ENCODE measurements at places on chromosomes 2 and 18. TPM values are rescaled to one million over a fixed set of nuclear protein-coding genes. Genes with fewer than 3 reads are reported as not detected.

- DNase-seq, result no peak
- H3K27ac ChIP-seq, result no peak overlapping the region
- H3K27me3 ChIP-seq, result no peaks in the 10 kb centered on the region
- H3K4me3 ChIP-seq, result peak overlapping the region; percentile 83
- peaks cover 47% of the 10 kb centered on the region for H3K4me1 ChIP-seq
Measured at GRCh38 chr2:196166876-196167275, 4.5 kb downstream of the STK17B start.

DNA sequence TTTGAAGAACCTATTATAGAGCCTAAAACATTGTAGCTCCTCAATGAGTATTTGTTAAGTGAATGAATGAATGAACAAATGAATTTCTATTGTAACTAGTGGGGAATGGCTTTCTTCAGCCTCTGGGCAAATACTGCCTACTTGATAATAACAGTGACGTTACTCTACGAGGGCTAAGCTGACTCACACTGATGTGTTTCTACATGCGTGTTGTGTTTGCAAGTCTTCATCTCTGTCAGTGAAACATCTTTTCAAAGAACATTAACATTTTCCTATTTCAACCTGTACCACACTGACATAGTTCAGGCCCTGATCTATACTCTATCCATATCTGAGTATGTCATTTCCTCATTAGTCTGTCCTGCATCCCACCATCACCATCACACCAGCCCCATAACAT is 319.9 kb upstream of the ACVR2A start:
- no peak overlapping the region for H3K27ac ChIP-seq
- H3K4me1 ChIP-seq, result no peaks in the 10 kb centered on the region
- no peaks in the 10 kb centered on the region for H3K36me3 ChIP-seq
- no peak overlapping the region for H3K4me3 ChIP-seq
- DNase-seq, result no peak

GRCh38 chr2:101946372-101947039 is 45.3 kb upstream of the IL1R2 start:
- H3K36me3 ChIP-seq, result no peaks in the 10 kb centered on the region
- H3K4me3 ChIP-seq, result no peak overlapping the region
- peaks cover 12% of the 10 kb centered on the region for H3K4me1 ChIP-seq
- H3K27ac ChIP-seq, result no peak overlapping the region

DNA sequence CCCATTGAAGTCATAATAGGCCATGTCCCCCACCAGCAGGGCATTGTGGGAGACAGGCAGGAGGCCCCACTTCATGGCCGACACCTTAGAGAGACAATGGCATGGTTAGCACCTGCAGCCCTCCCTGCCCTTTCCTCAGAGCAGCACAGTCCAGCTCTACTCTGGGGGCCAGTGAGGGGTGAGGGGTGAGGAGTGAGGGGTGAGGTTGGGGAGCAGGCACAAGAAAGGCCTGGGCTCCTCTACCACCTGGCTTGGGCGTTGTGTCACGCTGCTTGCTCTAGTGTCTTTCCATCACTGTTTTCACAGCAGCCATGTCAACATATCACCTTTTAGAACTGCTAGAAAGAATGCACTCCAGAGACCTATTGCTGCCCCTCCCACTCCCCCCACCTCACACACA is 77.2 kb downstream of the ADD2 start:
- H3K36me3 ChIP-seq, result no peaks in the 10 kb centered on the region
- no peak overlapping the region for H3K4me3 ChIP-seq
- DNase-seq, result no peak
- H3K4me1 ChIP-seq, result peaks cover 8% of the 10 kb centered on the region
- no peaks in the 10 kb centered on the region for H3K27me3 ChIP-seq

- H3K4me1 ChIP-seq, result no peaks in the 10 kb centered on the region
- H3K27ac ChIP-seq, result no peak overlapping the region
- H3K4me3 ChIP-seq, result no peak overlapping the region
- no peaks in the 10 kb centered on the region for H3K36me3 ChIP-seq
- DNase-seq, result no peak
Measured at GRCh38 chr2:237441605-237442274, 27.8 kb upstream of the COL6A3 start.

CNRIP1 gene
- polyA plus RNA-seq, result 0.09 TPM

DNA sequence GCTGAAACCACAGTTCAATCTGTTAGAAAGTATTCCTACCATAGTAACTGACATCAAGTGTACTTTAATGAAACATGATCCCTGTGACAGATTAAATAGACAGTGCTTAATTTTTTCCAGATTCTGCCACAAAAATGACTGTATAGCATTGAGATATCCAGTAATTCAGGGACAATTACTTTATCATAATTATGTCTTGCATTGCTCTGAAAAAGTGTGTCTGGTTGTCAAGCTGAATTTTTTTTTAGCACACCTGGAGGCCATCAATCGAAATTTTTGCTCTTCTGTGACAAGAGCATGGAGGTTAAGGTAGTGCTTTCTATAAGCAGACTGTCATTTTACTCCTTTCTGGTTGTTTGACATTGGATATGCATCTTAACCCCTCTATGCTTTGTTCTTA is 1083.8 kb upstream of the NRXN1 start:
- no peaks in the 10 kb centered on the region for H3K4me1 ChIP-seq
- H3K4me3 ChIP-seq, result no peak overlapping the region
- no peaks in the 10 kb centered on the region for H3K36me3 ChIP-seq
- no peak overlapping the region for H3K27ac ChIP-seq
- no peak for DNase-seq

DNA sequence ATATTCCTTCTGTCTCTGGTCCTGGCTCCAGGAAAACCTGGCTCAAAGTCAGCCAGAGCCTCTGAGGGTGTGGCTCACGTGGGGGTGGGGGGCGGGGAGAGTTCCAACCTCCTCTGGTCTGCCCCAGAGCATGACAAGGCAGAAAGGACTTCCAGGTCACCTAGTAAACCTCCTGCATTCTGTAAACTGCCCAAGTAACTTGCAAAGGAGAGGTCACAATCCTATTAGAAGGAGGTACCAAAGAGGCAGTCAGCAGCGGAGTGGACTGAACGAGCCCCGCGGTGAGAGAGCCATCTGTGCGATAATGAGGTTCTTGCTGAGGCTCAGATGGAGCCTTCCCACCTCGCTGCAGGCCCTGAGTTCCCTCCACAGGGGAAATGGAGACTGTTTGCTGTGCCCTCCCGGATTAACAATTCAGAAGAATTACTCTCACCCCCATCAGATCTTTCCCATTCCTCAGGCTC is 58.9 kb upstream of the GATA6 start:
- no peaks in the 10 kb centered on the region for H3K36me3 ChIP-seq
- no peaks in the 10 kb centered on the region for H3K27me3 ChIP-seq
- H3K4me1 ChIP-seq, result no peaks in the 10 kb centered on the region
- H3K27ac ChIP-seq, result no peak overlapping the region

EVX2 gene
- not detected for polyA plus RNA-seq

KIF1A gene
- not detected for polyA plus RNA-seq

POU3F3 gene
- polyA plus RNA-seq, result not detected

DNA sequence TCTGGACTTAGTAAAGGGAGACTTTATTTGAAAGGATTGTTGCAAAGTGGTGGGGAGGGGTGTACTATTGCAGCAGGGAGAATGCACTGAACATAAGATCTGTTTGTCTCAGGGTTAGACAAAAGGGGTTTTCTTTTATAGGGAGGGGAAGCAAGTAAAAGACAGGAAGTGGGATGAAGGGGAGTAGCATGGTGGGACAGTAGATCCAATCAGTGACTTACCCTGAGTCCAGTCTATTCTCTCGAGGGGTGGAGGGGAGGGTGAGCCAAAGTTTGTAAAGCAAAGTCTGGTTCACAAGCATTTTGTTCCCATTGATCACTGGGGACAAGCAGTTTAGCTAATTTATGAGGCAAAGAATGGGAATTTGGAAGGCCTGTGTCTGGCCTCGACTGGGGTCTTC is 35.0 kb upstream of the CYP27C1 start:
- no peaks in the 10 kb centered on the region for H3K4me1 ChIP-seq
- no peak overlapping the region for H3K27ac ChIP-seq
- no peak for DNase-seq
- no peaks in the 10 kb centered on the region for H3K27me3 ChIP-seq

DNA sequence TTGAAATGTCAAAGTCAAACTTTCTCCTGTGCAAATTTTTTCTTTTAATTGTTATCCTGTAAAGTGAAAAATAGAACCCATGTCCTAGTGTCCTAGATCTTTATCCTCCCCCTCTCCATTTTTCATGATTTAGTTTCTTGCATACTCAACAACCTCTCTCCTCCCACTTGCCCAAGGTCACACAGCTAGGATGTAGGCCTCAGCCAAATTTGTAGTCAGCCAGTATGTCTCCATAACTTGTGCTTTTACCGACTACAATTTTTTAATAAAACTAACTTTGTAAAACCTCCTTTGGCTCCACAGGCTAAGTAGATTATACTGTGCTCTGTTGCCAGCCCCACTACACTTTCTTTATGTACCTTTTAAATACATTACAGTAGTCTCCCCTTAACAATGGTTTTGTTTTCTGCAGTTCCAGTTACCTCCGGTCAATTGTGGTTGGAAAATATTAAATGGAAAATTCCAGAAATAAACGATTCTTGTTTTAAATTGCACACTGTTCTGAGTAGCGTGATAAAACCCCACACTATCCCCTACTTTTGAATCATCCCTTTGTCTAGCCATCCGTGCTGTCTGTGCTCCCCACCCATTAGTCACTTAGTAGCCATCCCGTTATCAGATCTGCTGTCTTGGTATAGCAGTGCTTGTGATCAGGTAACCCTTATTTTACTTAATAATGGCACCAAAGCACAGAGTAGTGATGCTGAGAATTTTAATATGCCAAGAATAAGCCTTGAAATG is 22.8 kb downstream of the GULP1 start:
- no peaks in the 10 kb centered on the region for H3K4me1 ChIP-seq
- H3K27ac ChIP-seq, result no peak overlapping the region
- no peak overlapping the region for H3K4me3 ChIP-seq

DYSF gene
- polyA plus RNA-seq, result 31.2 TPM

DNA sequence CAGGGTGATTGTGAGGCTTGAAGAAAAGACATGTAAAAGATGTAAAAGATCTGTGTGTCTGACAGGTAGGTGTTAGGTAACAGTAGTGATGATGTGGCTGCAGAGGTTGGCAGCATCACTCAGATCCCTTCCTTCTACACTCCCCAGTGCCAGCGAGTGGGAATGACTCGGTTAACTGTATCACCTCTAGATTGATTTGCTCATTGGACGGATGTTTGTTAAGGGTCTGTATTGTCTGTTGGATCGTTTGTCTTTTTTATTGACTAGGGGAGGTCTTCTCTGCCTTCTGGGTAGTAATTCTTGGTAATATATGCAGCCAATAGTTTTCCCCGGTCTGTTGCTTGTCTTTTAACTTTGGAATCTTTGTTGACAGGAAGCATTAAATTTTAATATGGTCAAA is 44.8 kb upstream of the CNGA3 start:
- peaks cover 10% of the 10 kb centered on the region for H3K27me3 ChIP-seq
- H3K36me3 ChIP-seq, result no peaks in the 10 kb centered on the region
- H3K4me1 ChIP-seq, result no peaks in the 10 kb centered on the region
- H3K4me3 ChIP-seq, result no peak overlapping the region

DNA sequence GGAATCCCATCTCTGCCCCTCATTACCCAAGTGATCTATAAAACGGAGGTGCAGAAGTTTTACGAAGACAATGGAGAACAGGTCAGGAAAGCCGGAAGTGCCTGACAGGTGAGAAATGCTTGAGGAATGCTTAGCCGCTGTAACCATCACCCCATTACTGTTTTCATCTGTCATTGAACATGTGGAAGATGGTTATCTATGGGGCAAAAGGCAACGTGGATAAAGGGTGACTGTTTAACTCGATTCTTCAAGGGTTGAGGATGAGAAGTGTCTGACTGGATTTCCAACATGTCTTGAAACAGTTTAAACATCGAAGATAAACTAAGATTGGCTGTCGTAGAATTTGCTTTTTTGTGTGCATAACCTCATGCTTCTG is 17.3 kb downstream of the HK2 start:
- peaks cover 22% of the 10 kb centered on the region for H3K36me3 ChIP-seq
- no peaks in the 10 kb centered on the region for H3K27me3 ChIP-seq
- H3K27ac ChIP-seq, result peak overlapping the region; percentile 96

DNA sequence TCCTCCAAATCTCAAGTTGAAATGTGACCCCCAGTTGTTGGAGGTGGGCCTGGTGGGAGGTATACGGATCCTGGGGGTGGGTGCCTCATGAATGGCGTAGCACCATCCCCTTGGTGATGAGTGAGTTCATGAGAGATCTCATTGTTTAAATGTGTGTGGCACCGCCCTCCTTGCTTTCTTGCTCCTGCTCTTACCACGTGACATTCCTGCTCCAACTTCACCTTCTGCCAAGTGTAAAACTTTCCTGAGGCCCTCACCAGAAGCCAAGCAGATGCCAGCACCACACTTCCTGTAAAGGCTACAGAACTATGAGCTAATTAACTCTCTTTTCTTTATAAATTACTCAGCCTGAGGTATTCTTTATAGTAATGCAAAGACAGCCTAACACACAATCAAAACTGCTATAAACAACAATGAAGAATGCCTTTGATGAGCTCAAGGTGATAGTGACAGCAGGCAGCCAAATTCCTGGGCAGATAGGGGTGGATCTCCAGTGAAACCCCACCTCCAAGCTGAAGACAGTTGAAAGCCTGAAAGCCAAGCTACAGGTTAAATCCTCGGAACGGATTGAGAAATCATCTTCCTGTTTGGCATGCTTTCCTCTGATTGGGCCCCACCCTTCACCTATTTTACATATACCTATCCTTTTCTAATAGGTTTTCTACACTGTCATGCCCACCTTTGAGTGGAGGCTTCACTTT is 26.9 kb downstream of the MCEE start:
- H3K4me3 ChIP-seq, result no peak overlapping the region
- peaks cover 7% of the 10 kb centered on the region for H3K4me1 ChIP-seq
- no peak overlapping the region for H3K27ac ChIP-seq
- H3K27me3 ChIP-seq, result no peaks in the 10 kb centered on the region
- no peak for DNase-seq

DNA sequence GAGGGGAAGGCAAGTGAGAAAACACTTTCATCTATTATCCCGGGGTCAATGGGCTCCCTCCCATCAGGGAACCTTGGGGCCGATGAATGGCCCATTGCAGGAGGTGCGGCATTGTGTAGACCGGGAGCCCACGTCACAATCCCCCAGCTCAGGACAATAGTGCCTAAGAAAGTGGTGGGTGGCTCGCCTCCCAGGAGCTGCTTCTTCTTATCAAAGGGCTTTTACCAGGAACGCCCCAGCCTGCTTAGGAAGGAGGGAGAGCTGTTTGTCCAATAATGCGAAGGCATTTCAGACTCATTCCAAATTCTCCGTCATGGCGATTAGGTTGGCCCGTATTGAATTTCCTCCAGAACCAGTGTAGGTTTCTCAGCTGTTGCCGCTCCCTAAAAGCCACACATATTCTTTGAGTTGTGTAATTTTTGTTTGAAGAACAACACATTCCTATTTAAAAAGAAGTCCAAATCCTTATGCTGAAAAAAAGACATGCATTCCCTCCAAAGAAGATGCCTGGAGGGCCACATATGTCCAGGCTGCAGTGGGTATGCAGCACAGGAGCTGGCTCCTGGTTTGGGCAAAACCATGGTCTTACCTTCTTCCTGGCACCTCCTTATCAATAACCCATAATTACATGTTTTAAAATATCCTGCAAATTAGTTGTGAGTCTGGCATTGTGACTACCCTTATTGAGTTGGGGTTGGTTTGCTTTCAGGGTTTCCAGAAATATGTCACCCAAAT is 264.7 kb downstream of the MYCN start:
- H3K27me3 ChIP-seq, result no peaks in the 10 kb centered on the region
- no peak overlapping the region for H3K4me3 ChIP-seq
- H3K36me3 ChIP-seq, result no peaks in the 10 kb centered on the region
- no peaks in the 10 kb centered on the region for H3K4me1 ChIP-seq
- no peak for DNase-seq
- H3K27ac ChIP-seq, result no peak overlapping the region

GRCh38 chr2:21282515-21282898 is 158.7 kb downstream of the TDRD15 start:
- H3K36me3 ChIP-seq, result no peaks in the 10 kb centered on the region
- no peaks in the 10 kb centered on the region for H3K27me3 ChIP-seq
- no peak overlapping the region for H3K4me3 ChIP-seq
- H3K4me1 ChIP-seq, result no peaks in the 10 kb centered on the region

GRCh38 chr2:135052997-135053474 is 944 bp downstream of the RAB3GAP1 start:
- peaks cover 23% of the 10 kb centered on the region for H3K4me1 ChIP-seq
- DNase-seq, result peak; percentile 5
- H3K36me3 ChIP-seq, result peaks cover 7% of the 10 kb centered on the region

Measured in CD14-positive monocyte (primary cell).